ENCODE measurements at places on chromosomes 5 and 9. TPM values are rescaled to one million over a fixed set of nuclear protein-coding genes. Genes with fewer than 3 reads are reported as not detected.

- peak; percentile 21 for DNase-seq
Measured at GRCh38 chr9:121219530-121219929, 17.9 kb upstream of the RAB14 start.

GRCh38 chr9:76580820-76581219 lies 121.8 kb downstream of the GCNT1 start:
- DNase-seq, result no peak

CDX1 gene
- total RNA-seq, result not detected

OTP gene
- total RNA-seq, result not detected

IGFBPL1 gene
- 4.8 TPM for total RNA-seq

ATP6V1G1 gene
- total RNA-seq, result 135 TPM

All from ascending aorta (tissue), 2 donors.